ENCODE measurements at places on chromosomes 6 and 20.

GRCh38 chr20:50413088-50413500, 97.1 kb upstream of the PTPN1 start:
- no peak for DNase-seq

DNA sequence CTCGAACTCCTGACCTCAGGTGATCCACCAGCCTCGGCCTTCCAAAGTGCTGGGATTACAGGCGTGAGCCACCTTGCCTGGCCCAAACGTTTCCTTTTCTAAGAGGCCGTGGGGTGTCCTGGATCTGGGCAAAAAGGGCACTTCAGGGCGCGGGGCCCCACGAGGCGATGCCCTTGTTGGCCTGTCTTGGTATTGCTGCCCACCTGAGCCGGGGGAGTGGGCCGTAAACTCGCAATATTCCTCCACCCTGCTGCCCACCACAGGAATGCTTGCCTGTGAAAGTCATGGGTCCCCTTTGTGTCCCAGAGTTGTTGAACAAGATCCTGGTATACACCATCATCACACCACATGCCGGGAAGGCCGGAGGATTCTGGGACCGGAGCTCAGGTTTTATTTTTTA, 49.0 kb downstream of the SSR1 start:
- no peak for DNase-seq

DNA sequence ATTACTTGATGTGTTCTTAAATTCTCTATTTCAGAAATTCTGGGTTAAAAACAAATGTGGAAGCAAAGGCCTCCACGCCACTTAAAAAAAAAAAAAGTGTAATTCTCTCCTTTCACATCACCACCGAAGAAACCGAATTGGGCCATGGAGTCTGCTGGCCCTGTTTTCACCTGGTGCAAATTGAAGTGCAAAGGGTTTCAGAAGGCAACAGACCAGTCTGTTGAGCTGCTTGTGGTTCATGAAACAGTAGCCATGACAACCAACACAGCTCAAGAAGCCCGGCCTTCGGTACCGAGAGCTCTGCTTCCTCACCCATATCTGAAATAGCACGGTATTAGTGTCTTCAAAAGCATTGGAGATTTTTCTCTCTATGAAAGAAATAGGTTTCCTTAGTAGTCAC, 63.1 kb downstream of the GMPR start:
- DNase-seq, result no peak

GRCh38 chr6:11236076-11236750, 3.7 kb upstream of the NEDD9 start:
- DNase-seq, result no peak

Data from stimulated activated CD4-positive, alpha-beta T cell treated with anti-CD3 and anti-CD28 coated beads, Interleukin-15, amount 100 ng/mL, for 1 hour (primary cell).